Retinal pigment epithelial cell (primary cell): ENCODE measurements at places on chromosomes 4 and X.

- no peak for DNase-seq
Measured at GRCh38 chr4:45732161-45732560, 391.7 kb downstream of the GABRG1 start.

DNA sequence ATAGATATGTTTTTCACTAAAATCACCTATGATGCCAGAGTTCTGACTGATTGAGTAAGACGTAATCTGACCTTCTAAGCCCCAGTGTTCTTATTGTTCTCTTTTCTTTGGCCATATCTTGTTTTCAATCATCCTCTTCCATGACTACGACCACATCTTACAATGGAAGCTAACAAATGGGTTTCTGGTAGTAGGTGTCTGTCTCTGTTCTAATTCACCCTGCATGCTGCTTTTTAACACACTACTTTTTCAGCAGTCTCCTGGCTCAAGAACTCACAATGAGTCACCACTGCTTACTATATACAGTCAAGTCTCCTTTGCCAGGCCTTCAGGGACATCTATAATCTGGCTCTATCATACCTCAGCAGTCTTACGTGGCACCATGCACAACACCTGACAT lies 146.1 kb downstream of the NEXMIF start:
- DNase-seq: no peak

DNA sequence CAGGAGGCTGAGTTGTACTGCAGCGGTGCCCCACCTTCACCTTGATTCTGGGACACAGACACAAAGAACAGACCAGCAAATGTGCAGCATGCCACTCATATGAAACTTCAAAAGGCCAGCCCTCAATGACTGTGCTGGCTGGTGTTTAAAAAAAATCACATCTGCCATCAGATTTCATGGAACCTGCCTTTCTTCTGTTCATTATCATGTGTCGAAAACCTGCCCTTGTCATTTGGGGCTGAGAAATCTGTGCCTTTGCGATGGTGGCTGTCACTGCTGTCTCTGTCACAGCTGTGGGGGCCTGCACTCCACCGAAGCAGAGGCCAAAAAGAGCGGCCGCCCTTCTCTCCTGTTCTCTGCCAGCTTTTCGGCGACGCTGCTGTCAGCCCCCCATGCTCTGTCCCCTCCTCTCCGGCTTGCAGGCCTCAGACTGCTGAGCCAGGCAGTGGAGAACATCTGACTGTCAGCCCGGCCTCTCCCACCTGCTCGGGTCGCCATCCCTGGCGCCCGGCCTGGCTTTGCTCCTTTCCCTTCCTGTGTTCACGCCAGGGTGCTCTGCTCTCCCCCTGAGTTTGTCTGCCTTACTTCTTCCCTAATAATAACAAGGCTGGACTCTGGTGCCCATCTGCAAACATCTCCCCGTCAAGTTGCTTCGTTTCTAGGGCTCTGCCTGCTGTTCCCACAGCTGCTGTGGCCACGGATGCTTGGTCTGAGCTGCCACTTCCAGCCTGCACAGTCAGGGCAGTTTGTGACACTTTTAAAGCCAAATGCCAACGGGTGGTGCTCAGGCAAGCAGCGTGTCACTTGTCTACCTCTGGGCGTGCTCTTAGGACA lies 355.2 kb downstream of the UNC5C start:
- DNase-seq: no peak

GRCh38 chr4:61831987-61832386 lies 631.9 kb downstream of the ADGRL3 start:
- DNase-seq: no peak

DNA sequence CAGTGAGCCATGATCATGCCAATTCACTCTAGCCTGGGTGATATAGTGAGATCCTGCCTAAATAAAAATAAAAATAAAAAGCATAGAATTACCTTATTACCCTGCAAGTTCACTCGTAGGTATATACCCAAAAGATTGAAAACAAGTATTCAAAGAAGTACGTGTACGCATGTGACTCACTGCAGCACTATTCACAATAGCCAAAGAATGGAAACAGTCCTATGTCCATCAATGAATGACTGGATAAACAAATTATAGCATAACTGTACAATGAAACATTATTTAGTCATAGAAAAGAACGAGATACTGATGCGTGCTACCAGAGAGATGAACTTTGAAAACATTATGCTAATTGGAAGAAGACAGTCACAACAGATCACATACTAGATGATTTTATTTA lies 204.6 kb upstream of the DIAPH2 start:
- DNase-seq: no peak

GRCh38 chr4:140116442-140117104 lies 37.4 kb downstream of the MAML3 start:
- DNase-seq: no peak

DNA sequence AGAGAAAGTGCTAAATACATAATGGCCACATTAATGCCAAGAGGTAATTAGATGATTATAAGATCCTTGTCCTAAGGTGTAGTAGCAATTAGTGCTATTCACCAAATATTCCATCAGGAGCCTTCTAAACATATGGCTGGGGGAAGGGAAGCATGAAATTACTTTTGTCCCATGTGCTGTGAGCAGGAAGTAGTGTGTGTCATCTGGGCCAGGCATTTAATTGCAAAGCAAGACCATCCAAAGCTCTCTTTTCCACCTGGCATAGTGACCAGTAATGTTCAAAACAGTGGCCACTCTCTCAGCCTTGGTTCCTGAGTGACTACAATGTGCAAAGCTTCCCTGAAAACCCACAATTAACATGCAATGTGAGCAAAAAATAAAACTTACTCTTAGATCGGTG lies 144.2 kb upstream of the FAM241A start:
- DNase-seq: no peak

- DNase-seq: peak; percentile 25
Measured at GRCh38 chr4:63717384-63717783, 691.9 kb downstream of the TECRL start.

DNA sequence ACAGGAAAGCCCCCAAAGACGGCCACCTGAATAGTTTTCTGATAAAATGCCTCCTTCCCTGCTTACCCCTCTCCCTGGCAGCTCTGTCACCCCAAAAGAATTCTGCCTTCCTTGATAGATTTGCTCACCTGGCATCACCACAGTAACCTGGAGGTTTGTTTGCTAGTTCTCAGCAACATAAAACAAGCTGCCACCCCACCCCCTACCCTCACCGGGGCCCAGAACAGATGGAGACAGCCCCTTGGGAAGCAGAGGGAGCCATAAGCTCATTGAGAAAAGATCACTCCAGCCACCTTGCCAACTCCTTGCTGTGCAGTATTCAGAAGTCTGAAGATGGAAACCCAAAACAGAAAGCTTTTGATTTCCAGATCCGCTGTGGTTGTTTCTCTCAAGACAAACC lies 108.6 kb downstream of the DHX15 start:
- DNase-seq: no peak

DNA sequence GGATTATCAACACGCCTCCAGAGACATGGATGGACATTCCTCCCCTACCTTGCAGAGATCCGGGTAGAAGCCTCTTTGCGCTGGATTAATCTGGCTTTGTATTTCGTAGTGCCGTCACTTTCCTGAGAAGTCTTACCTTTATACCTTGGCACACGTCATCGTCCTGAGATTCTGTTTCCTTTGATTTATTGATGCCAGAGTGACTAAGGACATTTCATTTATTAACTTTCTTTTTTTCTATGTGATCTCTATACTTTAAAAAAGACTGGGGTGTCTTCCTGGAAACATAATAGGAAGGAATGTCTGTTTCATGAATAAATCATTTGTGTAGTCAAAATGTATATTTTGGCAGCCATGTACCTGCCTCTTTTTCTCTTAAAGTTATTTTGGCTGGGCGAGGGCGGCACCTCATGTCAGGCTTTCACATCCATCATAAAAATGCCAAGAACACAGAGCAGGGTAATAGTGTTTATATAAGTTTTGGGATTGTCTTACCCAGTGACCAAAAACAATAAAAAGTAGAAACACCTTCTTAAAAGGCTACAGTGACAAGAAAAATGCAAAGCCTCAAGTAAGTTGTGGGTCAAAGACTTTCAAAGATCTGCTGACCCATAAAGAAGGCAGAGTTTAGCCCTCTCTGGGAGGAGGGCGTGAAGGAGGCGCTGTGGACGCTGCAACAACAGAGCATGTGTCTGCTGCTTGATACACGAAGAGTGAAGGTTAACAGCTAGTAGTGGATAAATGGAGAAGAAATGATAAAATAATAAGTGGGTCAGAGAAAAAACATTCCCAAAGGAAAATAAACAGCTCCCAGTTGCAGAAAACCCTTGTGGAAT lies 124.4 kb downstream of the SHROOM3 start:
- DNase-seq: no peak

DNA sequence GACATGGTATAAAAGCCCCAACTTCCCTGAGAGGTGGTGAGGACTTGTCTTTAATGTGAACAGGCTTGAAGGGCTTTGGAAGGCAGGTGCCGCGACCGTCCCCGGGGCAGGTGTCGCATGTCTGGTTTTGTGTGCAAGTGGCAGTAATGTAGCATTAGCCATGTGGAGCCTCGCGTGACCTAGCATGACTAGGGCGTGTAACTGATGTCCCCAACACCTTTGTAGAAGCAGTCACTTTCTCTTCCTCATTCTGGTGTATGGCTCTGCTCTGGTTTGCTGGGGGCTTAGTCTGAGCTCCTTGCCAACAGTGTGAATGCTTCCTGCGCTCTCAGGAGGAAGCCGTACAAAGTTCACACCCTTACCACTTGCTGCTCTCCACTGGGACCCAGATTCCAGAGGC lies 145.7 kb downstream of the AMMECR1 start:
- no peak for DNase-seq

- no peak for DNase-seq
Measured at GRCh38 chrX:23525531-23525930, 141.8 kb upstream of the PRDX4 start.

- no peak for DNase-seq
Measured at GRCh38 chrX:110311437-110312230, 6.3 kb downstream of the AMMECR1 start.

GRCh38 chr4:336099-336892 lies 1.3 kb upstream of the ZNF141 start:
- DNase-seq: no peak

DNA sequence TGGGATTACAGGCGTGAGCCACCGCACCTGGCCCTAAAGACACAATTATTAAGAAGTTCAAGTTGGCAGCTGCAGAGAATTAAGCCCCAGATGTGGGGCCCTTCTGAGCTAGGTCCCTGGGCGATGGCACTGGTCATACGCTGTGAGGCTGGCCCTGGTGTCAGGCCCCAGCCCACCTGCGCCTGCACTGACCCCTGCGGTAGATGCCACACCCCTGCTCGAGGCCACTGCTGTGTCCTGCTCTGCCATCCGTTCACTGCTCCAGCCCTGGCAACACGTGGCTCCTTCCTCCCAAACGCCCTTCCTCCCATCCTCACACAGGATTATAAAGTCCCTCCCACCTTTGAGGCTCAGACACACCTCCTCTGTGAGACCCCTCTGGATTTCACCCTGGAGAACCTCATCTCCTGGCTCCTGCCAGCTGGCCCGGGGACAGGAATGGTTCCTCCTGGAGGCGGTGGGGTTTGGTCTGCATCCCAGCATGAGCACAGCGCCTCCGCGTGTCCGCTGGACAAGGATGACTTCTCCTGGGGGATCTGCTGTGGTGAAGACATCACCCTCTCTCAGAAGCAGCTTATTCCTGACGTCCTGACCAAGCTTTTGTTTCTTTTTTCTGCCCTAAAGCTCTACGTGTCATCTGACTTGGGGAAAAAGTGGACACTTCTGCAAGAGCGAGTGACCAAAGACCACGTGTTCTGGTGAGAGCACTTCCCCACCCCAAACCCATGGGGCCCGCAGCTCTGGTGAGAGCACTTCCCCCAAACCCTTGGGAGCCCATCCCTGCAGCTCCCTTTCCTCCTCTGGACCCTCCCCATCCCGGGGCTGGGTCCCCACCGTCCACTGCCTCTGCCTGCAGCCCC lies 219.0 kb upstream of the PSAPL1 start:
- DNase-seq: no peak

GRCh38 chr4:167100120-167100519 lies 134.2 kb downstream of the SPOCK3 start:
- DNase-seq: peak; percentile 65

DNA sequence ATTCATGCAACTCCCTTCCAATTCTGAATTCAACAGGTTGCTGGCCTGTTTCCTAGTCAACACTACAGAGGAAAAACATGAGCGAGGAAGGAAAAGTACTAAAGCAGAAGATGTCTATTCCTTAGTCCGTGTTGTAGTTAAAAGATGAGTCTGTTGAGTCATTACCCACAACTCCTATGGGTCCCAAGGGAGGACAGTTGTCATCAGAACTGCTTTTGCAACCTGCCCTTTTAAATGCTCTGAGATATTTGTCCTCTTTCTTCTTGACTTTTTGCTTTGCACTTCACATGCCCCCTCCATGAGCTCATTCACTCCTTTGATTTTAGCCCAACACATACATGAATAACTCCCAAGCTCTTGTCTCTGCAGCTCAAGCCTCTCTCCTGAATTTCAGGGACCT lies 119.2 kb downstream of the CORIN start:
- DNase-seq: no peak

GRCh38 chr4:76752861-76753501 lies 145.0 kb downstream of the SOWAHB start:
- DNase-seq: peak; percentile 71

DNA sequence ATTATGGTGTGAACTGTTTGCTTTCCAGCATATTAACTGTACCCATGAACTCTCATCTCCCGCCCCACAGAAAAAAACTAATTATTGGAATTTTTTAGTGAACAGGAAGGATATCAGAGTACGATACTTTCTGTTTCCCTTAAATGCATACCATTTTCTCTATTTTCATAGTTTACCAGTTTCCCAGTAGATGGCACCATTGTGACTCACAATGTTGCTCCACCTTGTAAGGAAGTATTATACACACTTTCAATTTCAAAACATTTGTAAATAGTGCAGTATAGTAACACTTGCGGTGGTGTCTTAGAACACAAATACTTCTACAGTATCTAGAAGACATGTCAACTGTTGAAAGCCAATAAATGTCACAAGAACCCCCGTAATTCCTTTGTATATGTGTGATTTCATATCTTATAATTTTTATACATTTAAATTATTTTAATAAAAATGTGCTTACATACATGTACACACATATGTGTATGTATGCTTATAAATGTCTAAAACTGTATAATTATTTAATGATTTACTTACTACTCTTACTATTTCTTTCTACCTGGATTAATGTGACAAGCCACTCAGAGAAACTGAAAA lies 167.3 kb downstream of the SLIT2 start:
- DNase-seq: no peak

GRCh38 chr4:182758273-182758672 lies 158.9 kb downstream of the DCTD start:
- DNase-seq: no peak

DNA sequence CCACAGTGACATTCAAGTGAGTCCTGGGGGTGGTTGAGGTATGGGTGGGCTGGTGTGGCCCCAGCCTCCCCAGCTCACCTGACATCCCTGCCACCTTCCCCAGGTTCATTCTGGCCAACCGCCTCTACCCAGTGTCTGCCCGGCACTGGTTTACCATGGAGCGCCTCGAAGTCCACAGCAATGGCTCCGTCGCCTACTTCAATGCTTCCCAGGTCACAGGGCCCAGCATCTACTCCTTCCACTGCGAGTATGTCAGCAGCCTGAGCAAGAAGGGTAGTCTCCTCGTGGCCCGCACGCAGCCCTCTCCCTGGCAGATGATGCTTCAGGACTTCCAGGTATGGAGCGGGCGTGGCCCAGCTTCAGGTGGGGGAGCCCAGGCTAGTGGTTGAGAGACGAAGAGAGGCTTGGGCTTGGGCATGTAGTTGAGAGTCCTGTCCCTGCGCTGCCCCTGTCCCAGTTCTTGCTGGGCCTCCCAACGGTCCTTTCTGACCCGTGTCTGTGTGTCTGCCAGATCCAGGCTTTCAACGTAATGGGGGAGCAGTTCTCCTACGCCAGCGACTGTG lies 1.7 kb upstream of the GDI1 start:
- DNase-seq: no peak
